B cell (primary cell): ENCODE measurements at places on chromosomes 7 and 10. TPM values are rescaled to one million over a fixed set of nuclear protein-coding genes. Genes with fewer than 3 reads are reported as not detected.

DNA sequence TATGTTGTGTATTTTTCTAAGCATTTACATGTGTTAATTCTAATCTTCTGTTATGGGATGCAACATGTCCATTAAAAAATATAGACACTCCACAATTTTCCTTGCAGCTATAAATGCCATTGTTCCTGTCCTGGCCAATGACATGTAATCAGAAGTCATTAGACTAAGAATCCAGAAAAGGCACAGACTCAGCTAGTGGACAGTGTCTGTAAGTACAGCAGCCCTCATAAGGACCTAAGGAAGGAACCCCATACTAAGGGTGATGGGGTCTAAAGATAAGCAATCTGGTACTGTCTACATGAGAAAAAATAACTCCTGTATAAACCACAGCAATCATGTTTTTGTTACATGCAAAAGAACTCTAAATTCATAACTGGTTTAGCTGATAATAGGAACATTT, 115.9 kb downstream of the GPR85 start:
- H3K27ac ChIP-seq, result no peak overlapping the region
- H3K4me1 ChIP-seq, result peaks cover 4% of the 10 kb centered on the region
- peaks cover 3% of the 10 kb centered on the region for H3K27me3 ChIP-seq
- no peak overlapping the region for H3K4me3 ChIP-seq

RAPGEF5 gene
- 1.5 and 2.4 TPM in 2 replicates for polyA plus RNA-seq

DNA sequence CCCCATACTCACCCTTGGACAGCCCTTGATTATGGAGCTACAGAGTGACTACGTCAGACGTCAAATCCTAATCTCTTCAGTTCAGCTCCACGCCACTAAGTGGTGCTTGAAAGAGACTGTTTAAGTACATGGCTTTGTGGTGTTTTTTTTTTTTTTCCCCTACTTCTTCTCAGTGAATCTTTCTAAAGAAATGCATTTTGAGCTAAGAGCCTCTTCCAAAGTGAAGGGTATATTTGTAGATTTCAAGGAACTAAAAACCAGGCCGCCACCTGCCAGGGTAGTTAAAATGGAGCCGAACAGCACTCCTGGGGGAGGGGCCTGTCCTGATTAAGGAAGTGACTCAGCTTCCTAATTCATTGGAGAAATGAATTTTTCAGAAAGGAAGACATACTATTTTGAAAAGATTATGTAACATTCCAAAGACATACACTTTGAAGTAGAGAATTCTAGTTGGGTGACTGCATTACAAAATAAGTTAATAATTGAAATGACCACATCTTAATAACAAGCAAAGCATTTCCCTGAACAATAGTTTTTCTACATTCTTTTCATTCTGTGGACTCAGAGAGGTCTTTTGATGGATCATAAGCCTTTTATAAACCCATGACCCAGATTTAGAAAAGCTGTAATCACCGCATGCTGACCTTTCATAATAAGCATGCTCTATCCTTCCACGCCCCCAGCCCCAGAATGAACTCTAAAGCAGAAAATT, 20.6 kb upstream of the VPS41 start:
- no peak for DNase-seq
- no peak overlapping the region for H3K4me3 ChIP-seq
- H3K4me1 ChIP-seq, result no peaks in the 10 kb centered on the region
- no peak overlapping the region for H3K27ac ChIP-seq
- no peaks in the 10 kb centered on the region for H3K36me3 ChIP-seq

- no peak for DNase-seq
- no peaks in the 10 kb centered on the region for H3K4me1 ChIP-seq
- no peaks in the 10 kb centered on the region for H3K36me3 ChIP-seq
- H3K4me3 ChIP-seq, result no peak overlapping the region
- H3K27me3 ChIP-seq, result no peaks in the 10 kb centered on the region
Observed at GRCh38 chr10:598415-599170, 90.9 kb downstream of the DIP2C start.

SLC18A3 gene
- polyA plus RNA-seq, result not detected in 2 replicates

- no peaks in the 10 kb centered on the region for H3K4me1 ChIP-seq
- no peaks in the 10 kb centered on the region for H3K27me3 ChIP-seq
- H3K36me3 ChIP-seq, result peaks cover 4% of the 10 kb centered on the region
- DNase-seq, result no peak
- no peak overlapping the region for H3K4me3 ChIP-seq
Observed at GRCh38 chr7:70092314-70093204, 494.3 kb downstream of the AUTS2 start.

DNA sequence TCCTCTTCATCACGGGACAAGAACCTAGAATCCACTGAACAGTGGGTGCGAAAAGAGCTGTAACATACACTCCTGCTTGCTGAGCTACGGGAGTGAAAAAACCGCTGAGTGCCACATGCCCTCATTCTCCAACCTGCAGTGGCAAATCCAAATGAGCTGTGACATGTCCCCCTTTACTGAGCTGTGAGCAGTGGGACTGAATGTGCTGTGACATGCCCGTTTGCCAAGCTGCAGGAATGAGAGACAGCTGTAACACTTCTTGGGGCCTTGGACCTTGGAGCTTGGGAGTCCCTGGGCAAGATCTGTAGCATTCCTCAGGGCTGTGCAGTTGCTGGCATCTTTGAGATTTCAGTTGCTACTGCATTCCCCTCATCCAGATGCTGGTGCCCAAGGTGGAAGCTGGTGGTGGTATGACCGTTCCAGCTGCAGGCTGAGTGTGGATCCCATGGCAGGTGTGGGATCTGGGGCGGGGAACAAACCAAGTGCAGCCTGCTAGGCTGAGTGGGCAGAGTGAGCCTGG, 85.0 kb downstream of the TMEM106B start:
- H3K36me3 ChIP-seq, result no peaks in the 10 kb centered on the region
- H3K4me3 ChIP-seq, result no peak overlapping the region
- H3K27me3 ChIP-seq, result no peaks in the 10 kb centered on the region
- H3K4me1 ChIP-seq, result peaks cover 9% of the 10 kb centered on the region

GRCh38 chr10:77513781-77514331, 123.8 kb downstream of the KCNMA1 start:
- no peaks in the 10 kb centered on the region for H3K36me3 ChIP-seq
- no peak overlapping the region for H3K4me3 ChIP-seq
- DNase-seq, result no peak
- no peaks in the 10 kb centered on the region for H3K27me3 ChIP-seq
- H3K4me1 ChIP-seq, result no peaks in the 10 kb centered on the region

GRCh38 chr7:115097175-115097671, 175.3 kb downstream of the MDFIC start:
- no peaks in the 10 kb centered on the region for H3K36me3 ChIP-seq
- no peak for DNase-seq
- no peaks in the 10 kb centered on the region for H3K4me1 ChIP-seq

GRCh38 chr10:70649526-70649925, 22.8 kb upstream of the ADAMTS14 start:
- H3K36me3 ChIP-seq, result no peaks in the 10 kb centered on the region
- no peak for DNase-seq
- H3K4me1 ChIP-seq, result no peaks in the 10 kb centered on the region

PDK4 gene
- polyA plus RNA-seq, result 0.29 and 0.54 TPM in 2 replicates

DNA sequence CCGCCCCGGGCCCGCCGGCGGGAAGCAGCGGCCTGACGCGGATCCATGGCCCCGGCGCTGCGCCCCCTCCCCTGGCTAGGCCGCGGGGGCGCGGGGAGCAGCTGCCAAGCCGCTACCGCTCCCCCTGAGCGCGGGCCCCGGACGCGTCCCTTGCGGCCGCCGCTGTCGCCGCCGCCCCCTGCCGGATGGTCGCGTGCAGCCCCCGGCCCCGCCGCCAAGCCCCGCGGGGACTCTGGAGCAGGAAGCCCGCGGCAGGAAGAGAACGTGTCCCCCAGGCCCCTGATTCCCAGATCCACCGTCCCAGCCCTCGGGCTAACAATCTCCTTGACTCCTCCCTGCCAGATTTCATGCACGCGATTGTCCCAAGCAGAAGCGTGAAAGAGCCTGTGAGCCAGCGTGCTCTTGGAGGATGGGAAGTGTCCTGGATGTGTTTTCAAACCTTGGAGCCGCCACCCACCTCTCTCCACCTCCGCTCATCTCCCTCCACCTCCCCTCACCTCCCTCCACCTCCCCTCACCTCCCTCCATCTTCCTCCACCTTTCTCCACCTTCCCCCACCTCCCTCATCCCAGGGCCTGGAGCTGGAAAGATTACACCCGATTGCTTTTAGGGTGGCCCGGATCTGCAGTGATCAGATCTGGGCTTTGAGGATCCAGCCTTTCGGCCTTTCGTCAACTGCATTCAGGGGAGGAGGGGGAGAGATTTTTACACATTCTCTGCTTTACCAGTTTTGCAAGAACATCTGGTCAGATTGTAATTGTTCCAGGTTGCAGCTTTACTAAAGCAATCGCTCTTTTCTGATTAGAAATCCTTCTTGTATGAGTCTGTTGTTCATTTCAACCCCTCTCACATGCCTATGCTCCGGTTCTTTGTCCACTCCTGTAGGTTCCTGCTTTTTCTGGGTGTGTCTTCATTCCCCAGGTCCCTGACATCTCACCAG, 570 bp upstream of the PRTFDC1 start:
- peaks cover 11% of the 10 kb centered on the region for H3K27me3 ChIP-seq
- no peaks in the 10 kb centered on the region for H3K36me3 ChIP-seq
- no peak overlapping the region for H3K27ac ChIP-seq
- DNase-seq, result peak; percentile 56

DNA sequence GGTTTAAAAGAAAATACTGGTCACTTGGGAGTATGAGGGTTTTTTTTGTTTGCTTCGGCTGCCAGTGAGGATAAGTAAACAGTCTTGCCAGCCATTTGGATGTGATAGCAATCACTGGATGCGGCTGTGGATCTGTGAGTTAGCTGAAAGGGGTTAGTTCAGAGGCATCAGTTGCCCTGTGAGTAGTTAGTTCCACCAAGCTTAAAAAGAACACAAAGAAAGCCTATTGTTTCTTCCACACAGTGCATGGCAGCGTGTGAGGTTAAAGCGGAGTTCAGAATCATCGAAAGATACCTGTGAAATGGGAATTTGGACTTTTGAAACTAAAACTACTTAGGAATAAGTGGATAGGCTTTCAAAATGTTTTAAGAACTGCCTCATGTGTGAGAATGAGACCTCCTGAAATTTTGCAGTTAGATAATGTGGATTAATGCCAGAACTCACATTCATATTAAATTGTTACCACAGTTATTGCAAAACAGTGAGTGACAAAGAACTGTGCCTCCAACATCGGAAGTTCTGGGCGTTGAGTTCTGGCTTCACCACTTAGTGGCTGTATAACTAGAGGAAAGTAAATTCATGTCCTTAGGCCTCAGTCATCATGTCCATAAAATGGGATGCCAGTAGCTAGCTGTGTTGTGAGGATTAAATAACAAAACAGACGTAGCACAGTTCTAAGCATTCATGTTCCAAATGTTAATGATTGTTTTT, 31.3 kb downstream of the KIAA1217 start:
- H3K27me3 ChIP-seq, result no peaks in the 10 kb centered on the region
- no peak overlapping the region for H3K27ac ChIP-seq
- no peak overlapping the region for H3K4me3 ChIP-seq
- no peaks in the 10 kb centered on the region for H3K36me3 ChIP-seq

DNA sequence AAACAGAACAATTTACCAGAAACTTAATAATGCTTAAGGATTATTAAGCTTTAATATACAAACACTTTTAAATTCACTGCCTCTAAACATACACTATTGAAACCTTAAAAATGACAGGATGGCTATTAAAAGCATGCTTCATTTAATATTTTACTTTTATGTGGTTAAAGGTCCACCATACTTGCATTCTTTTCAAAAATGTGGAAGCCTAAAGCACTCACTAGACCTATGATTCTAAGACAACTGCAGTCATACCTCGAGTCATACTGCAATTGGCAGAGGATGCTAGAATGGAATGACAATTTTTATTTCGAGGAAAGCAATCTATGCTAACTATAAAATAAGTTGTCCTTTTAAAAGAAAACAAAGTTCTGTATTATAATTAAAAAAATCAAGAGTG, 85.3 kb downstream of the PIP4K2A start:
- no peaks in the 10 kb centered on the region for H3K36me3 ChIP-seq
- no peak overlapping the region for H3K4me3 ChIP-seq
- peaks cover 54% of the 10 kb centered on the region for H3K4me1 ChIP-seq
- H3K27ac ChIP-seq, result peak overlapping the region; percentile 88

CNTNAP2 gene
- 0.59 and 16.6 TPM in 2 replicates for polyA plus RNA-seq

DNA sequence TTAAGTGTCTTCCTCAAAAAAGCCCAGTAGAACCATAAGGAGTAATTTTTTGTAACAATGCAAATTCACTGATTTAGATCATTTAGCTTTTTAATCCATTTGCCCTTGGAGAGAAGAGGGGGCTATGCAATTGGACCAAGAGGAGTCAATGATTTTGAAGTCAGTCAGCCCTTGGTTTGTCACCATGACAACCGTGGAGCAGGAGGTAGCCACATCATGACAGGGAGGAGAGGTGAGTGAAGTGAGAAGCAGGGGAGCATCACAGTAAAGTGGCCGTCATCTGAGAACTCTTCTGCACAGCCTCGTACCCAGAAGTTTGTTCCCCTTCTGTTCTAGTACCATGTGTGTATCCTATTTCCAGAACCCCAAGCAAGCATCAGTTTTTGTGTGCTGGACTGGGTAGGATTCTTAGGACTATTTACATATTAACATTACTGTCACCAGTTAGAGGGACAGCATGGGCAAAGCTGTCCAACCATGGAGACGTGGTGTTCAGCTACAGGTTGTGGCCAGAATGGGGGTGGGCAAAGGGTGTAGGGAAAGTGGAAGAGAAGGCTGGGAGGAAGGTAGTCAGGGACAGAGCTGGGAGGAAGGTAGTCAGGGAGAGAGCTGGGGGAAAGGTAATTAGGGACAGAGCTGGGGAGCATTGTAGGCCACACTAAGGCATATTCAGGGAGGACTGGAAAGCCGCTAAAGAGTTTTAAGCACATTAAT, 13.1 kb downstream of the UBE3C start:
- peaks cover 14% of the 10 kb centered on the region for H3K36me3 ChIP-seq
- H3K27me3 ChIP-seq, result no peaks in the 10 kb centered on the region
- peaks cover 3% of the 10 kb centered on the region for H3K4me1 ChIP-seq
- H3K27ac ChIP-seq, result no peak overlapping the region
- no peak for DNase-seq
- no peak overlapping the region for H3K4me3 ChIP-seq

CABCOCO1 gene
- polyA plus RNA-seq, result not detected in 2 replicates

DNA sequence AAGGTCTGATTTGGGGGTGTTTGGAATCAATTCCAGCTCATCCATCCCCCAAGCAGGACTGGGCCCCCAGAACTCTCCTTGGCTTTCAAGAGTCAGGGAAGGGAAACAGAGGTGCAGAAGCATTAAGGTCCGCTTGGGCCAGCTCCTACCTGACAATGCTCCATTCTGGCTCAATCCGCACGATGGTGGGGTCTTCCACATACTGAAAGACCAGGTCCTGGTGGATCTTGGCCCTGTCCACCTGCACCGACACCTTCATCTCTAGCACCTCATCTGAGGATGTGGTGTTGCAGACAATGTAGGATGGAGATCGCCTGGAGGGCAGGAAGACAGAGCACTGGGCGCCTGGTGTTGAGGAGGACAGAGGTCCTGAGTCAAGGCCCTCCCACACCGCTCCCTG, 391.1 kb downstream of the PLXNA4 start:
- H3K4me3 ChIP-seq, result no peak overlapping the region
- DNase-seq, result no peak

DNA sequence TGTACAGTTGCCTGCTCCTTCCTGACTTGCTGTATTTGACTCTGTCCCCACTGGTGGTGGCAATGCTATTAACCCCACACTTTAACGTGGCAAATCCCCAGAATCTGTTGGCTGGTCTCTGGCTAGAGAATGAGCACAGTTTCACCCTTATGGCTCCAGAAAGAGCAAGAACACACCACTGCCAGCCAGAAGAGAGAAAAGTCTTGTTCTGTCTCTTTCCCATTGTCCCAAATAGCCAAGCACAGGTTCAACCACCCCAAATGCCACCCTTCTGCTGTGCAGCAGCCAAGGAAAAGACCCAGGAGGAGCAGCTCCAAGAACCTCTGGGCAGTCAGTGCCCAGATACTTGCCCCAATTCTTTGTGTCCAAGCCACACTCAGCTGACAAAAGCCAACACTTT, 11.3 kb downstream of the SLC16A9 start:
- H3K4me1 ChIP-seq, result no peaks in the 10 kb centered on the region
- no peaks in the 10 kb centered on the region for H3K27me3 ChIP-seq
- H3K36me3 ChIP-seq, result no peaks in the 10 kb centered on the region
- no peak for DNase-seq
- no peak overlapping the region for H3K4me3 ChIP-seq

DNAJC12 gene
- 0.14 and 0.19 TPM in 2 replicates for polyA plus RNA-seq
